Adrenal gland (tissue), 19 donors: ENCODE measurements at places on chromosomes 7 and 10. TPM values are rescaled to one million over a fixed set of nuclear protein-coding genes. Genes with fewer than 3 reads are reported as not detected.

The SPDYE2 gene
- total RNA-seq = not detected

GRCh38 chr10:77643795-77644468, 6.3 kb upstream of the KCNMA1 start:
- peaks cover 4% of the 10 kb centered on the region for H3K27me3 ChIP-seq
- H3K4me3 ChIP-seq = no peak overlapping the region
- H3K4me1 ChIP-seq = no peaks in the 10 kb centered on the region
- no peaks in the 10 kb centered on the region for H3K36me3 ChIP-seq
- no peak overlapping the region for H3K27ac ChIP-seq

DNA sequence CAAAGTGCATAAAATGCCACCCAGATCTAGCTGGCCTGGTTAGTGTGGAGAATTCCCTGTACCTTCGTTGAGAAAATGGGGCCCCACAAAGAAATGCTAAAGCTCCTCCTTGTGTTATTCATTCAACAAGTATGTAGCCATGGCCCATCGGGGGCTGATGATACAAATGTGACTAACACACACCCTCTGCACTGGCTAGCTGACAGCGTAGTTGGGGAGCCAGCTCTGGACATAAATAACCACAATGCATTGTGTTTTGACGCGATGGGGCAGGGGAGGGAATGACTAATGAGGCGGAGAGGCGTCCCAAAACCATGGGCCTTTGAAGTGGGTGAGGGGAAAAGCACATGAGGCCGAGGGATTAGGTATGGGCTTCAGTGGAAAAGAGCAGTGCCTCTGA, 28.2 kb upstream of the ASL start:
- H3K27ac ChIP-seq = no peak overlapping the region
- H3K36me3 ChIP-seq = no peaks in the 10 kb centered on the region
- no peak overlapping the region for H3K4me3 ChIP-seq
- H3K4me1 ChIP-seq = peaks cover 9% of the 10 kb centered on the region
- peak; percentile 62 for DNase-seq

The AKR1C3 gene
- 28.5 TPM for total RNA-seq

DNA sequence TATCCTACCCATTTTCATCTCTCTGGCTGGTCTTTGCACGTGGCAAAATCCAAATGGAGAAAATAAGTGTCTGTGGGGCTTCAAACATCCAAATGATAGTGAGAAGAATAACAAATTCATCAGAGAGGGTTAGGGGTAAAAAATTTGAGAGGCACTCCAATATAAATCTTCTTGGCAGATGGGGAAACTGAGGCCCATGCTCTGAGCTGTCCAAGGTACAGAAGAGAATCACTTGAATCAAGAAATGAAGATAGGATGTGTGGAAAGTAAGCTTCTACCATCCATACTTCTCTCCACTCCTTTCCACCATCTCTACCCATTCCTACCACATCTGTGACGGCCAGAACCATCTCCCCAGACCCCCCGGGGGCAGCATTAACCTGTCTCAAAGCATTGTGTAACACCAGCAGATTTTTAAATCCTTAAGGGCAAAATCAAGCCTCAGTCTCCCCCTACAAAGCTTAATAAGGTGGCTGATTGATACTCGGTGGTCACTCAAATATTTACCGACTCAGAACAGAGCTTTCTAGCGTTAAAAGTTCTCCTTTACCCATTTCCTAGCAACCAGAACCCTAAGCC, 818 bp downstream of the GOT1 start:
- no peaks in the 10 kb centered on the region for H3K27me3 ChIP-seq
- H3K36me3 ChIP-seq = no peaks in the 10 kb centered on the region
- no peak for DNase-seq
- peak overlapping the region; percentile 31 for H3K4me3 ChIP-seq

DNA sequence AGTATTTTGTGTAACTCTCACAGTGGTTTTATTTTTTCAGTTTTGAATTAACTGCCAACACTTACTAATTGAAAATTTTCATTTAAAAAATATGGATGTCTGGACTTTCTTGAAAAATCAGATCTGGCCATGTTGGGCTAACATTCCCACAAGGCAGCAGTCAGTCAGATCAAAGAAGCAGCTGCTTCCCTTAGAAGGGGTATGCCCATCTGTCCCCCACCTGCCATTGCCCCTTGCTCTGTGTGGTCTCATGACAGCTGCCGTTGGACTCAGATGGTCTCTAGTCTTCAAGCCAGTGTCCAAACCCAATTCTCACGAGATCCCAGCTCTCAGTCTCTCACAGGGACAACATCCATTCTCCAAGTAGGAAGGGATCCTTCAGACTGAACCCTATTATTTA, 212.1 kb upstream of the GHITM start:
- DNase-seq = no peak
- no peak overlapping the region for H3K27ac ChIP-seq
- H3K36me3 ChIP-seq = no peaks in the 10 kb centered on the region
- no peaks in the 10 kb centered on the region for H3K27me3 ChIP-seq
- H3K4me3 ChIP-seq = no peak overlapping the region

The IFT22 gene
- 22.5 TPM for total RNA-seq

DNA sequence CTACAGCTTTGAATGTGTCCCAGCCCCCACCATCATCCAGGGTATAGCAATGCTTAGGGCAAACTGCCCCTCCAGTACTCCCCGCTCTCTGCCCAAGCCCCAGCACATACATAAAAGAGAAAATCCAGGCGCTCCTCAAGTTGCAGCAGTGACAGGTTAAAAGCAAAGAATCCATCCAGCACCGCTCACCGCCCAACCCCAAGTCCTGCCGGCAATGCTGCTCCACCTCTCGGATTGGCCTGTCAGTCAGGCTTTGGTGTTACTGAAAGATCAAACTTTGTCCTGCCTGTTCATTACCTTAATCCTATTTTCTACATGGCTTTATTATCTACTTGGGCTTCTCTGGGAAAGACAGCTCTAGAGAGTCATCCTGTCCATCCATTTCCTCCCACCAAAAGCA, 31.9 kb downstream of the DPCD start:
- H3K4me3 ChIP-seq = no peak overlapping the region
- DNase-seq = no peak
- no peaks in the 10 kb centered on the region for H3K4me1 ChIP-seq
- H3K36me3 ChIP-seq = peaks cover 16% of the 10 kb centered on the region
- H3K27ac ChIP-seq = no peak overlapping the region
